HS-5 (cell line): ENCODE measurements at places on chromosomes 3 and 15.

- no peak for DNase-seq
Observed at GRCh38 chr15:99998661-99999101, 265.4 kb upstream of the LYSMD4 start.

DNA sequence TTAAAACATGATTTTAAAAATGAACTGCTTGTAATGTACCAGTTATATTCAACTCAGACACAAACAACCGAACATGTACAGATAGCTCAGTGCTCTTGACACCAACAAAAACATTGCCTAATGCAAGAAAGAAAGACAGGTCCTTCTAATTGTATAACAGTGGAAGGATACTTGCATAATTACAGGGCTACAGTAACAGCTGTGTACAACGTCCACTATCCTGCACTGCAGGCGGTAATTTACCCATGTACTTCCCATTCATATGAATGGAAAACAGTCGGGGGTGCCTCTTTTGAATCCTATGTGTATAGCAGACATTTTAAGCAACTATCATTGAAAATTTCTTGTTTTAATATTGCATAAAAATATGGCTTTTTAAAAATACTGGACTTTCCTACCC, 41.1 kb upstream of the PLSCR5 start:
- DNase-seq, result no peak

- DNase-seq, result no peak
Observed at GRCh38 chr3:188353426-188353825, 199.5 kb downstream of the LPP start.

GRCh38 chr3:179735321-179735720, 82.5 kb downstream of the USP13 start:
- no peak for DNase-seq

GRCh38 chr3:123318374-123318773, 116.6 kb downstream of the SEC22A start:
- DNase-seq, result no peak

DNA sequence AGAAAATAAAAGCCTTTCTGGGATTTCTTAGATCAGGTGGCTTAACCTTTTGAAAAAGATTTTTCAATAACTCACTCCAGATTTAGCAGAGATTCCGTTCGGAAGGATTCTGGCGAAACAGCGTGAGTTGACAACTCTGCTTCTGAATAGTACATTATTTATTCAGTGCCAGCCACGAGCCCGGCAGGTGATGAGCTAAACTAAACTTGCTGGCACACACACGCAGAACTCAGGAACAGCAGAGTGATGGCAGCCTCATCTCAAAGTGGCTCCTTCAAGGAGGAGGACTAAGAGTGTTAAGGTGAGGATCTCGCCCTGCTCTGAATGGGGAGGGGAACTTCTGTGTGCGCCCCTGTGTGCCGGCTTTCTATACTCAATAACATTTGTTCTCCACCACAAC, 114.3 kb downstream of the FAM43A start:
- no peak for DNase-seq

- DNase-seq, result no peak
Observed at GRCh38 chr3:18657858-18658820, 233.0 kb upstream of the SATB1 start.

DNA sequence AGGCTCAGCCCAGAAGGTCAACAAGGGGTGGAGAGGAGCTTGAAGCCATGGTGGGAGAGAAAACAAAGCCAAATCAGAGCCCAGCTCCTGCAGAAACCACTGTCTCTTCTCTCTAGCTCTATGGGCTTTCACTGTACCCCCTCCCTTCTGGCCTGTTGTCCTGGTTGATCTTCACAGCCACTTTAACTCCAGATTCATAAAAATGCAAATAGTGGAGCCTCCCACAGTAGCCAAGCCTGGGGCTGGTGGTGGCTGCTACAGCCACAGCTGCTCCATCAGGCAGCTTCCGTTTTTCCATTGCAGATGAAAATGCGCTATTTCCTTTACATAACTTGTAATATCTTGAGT, 20.7 kb upstream of the CAV3 start:
- DNase-seq, result no peak

- no peak for DNase-seq
Observed at GRCh38 chr3:62183969-62184368, 189.4 kb downstream of the FEZF2 start.

- peak; percentile 56 for DNase-seq
Observed at GRCh38 chr15:51828621-51829375, 655 bp upstream of the TMOD3 start.

DNA sequence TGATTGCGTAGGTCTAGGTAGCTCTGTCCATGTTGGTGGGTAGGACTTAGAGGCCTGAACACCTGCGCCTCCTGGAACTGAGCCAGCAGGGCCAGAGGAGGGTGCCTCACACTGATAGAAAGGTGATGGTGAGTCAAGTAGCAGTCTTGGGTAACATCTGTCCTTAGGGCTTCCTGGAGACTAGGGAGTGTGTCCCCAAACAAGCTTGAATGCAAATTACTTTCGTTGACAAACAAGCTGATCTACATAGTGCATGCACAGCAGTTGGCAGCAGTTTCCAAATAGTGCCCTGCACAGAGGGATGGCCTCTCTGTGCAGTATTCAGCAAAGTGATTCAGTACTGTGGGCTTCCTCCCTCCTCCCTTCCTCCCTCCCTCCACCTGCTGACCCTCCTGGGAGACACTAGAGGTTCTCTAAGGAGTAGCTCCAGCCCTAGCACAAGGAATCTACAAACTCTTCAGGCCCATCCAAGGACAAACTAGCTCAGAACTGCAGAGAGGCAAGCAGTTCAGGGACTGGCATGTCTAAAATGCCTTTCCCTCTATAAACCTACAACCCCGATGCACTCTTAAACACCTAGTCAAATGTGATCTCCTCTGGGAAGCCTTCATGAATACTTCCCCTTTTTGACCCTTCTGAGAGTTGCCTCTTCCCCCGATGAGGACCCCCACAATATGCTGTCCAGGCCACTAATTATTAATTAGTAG, 61.0 kb downstream of the TLE3 start:
- no peak for DNase-seq
